ENCODE measurements at places on chromosomes 16 and 17. TPM values are rescaled to one million over a fixed set of nuclear protein-coding genes. Genes with fewer than 3 reads are reported as not detected.

- no peaks in the 10 kb centered on the region for H3K4me1 ChIP-seq
- no peak overlapping the region for H3K27ac ChIP-seq
- peaks cover 40% of the 10 kb centered on the region for H3K36me3 ChIP-seq
These were observed 19.1 kb downstream of the ANKS3 start for GRCh38 chr16:4714996-4715395.

DNA sequence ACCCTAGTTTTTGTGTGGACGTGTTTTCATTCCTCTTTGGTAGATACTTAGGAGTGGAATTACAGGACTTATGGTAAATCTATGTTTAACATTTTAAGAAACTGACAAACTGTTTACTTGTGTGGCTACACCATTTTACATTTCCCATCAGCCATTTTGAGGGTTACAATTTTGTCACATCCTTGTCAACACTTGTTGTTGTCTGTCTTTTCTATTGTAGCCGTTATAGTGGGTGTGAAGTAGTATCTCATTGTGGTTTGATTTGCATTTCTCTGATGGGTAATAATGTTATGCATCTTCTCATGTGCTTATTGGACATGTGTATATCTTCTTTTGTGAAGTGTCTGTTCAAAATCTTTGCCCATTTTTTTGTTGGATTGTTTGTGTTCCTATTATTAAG is 4.5 kb downstream of the FTO start:
- no peak overlapping the region for H3K4me3 ChIP-seq
- no peak overlapping the region for H3K27ac ChIP-seq
- peaks cover 4% of the 10 kb centered on the region for H3K4me1 ChIP-seq
- H3K36me3 ChIP-seq, result no peaks in the 10 kb centered on the region

DNA sequence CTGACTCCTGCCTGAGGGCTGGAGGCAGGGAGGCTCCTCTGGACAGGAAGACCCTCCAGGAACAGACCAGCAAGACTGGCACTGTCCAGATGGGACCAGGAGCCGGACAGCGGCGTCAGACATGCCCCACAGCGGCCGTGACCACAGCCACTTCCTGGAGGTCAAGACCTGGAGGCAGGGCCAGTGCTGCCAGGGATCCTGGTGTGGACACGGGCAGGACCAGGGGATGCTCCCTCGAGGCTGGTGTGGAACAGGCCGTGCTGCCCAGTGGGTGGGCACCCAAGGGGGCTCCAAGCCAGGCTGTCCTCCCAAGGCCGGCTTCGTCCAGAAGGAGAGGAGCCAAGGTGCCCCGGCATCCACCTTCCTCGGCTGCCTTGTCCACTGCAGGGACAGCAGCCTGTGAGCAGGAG is 4.5 kb upstream of the CCDC57 start:
- no peaks in the 10 kb centered on the region for H3K27me3 ChIP-seq
- H3K4me3 ChIP-seq, result no peak overlapping the region
- DNase-seq, result no peak
- H3K4me1 ChIP-seq, result peaks cover 4% of the 10 kb centered on the region

DNA sequence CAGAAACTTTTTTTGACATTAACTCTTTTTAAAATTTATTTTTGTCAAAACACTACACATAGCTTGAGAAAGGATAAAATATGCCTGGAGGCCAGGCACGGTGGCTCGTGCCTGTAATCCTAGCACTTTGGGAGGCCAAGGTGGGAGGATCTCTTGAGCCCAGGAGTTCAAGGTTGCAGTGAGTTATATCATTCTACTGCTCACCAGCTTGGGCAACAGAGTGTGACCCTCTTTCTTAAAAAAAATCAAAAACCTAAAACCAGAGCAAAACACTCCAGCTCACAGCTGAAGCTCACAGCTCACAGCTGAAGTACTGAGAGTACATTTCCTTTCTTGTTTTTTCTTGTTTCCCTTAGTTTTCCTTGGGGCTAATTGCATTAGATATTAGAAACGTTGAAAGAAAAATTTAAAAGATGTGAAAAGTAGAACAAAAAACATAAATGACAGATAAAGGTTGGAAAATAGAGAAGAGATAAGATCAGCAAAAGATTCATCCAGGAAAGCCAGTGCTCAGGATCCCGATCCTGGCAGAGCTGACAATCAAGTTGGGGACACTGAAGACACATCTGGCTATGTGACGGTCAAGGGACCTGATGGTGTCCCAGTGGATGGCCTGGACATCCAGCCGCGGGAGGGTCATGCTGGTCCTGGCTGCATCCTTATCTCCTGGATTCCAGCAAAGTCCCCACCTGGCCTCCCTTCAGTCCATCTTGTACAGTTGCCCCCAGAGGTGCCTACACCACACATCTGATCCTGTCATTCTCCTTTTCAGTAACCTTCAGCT is 9.8 kb downstream of the CHST6 start:
- no peak overlapping the region for H3K27ac ChIP-seq
- no peak for DNase-seq
- H3K4me3 ChIP-seq, result no peak overlapping the region
- H3K27me3 ChIP-seq, result no peaks in the 10 kb centered on the region
- H3K4me1 ChIP-seq, result no peaks in the 10 kb centered on the region

- no peak for DNase-seq
- H3K4me3 ChIP-seq, result no peak overlapping the region
- H3K36me3 ChIP-seq, result no peaks in the 10 kb centered on the region
- H3K27ac ChIP-seq, result no peak overlapping the region
These were observed 103.9 kb upstream of the SEC14L1 start for GRCh38 chr17:77036841-77037381.

DNA sequence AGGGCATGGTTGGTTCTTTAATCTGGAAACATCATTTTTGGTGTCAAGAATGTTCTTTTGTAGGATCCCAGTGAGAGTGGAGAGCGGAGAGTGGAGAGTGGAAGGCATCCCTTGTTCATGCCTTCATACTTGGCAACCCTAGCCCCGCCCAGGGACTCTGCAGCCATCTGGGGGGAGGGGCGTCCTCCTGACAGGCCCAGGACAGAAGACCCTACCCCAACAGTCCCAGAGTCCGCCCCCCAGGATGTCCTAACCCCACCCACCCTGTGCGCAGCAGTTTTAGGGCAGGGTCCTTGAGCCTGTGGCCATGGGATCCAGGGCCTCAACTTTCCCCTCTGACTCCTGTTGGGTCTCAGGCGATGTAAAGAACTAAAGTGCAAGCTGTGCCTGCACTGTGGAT is 4.5 kb downstream of the SLC26A11 start:
- no peaks in the 10 kb centered on the region for H3K36me3 ChIP-seq
- DNase-seq, result no peak
- no peak overlapping the region for H3K4me3 ChIP-seq
- H3K27ac ChIP-seq, result no peak overlapping the region
- no peaks in the 10 kb centered on the region for H3K27me3 ChIP-seq
- peaks cover 7% of the 10 kb centered on the region for H3K4me1 ChIP-seq

GRCh38 chr17:49239963-49240362 is 9.4 kb upstream of the PHOSPHO1 start:
- H3K4me1 ChIP-seq, result no peaks in the 10 kb centered on the region
- DNase-seq, result no peak
- H3K27ac ChIP-seq, result no peak overlapping the region
- H3K27me3 ChIP-seq, result no peaks in the 10 kb centered on the region

TBC1D26 gene
- total RNA-seq, result not detected

GRCh38 chr16:19502395-19503131 is 19.3 kb downstream of the GDE1 start:
- no peaks in the 10 kb centered on the region for H3K4me1 ChIP-seq
- no peak overlapping the region for H3K4me3 ChIP-seq
- DNase-seq, result peak; percentile 85
- H3K27me3 ChIP-seq, result no peaks in the 10 kb centered on the region
- H3K27ac ChIP-seq, result no peak overlapping the region

GRCh38 chr17:14448818-14449217 is 147.9 kb downstream of the HS3ST3B1 start:
- no peaks in the 10 kb centered on the region for H3K4me1 ChIP-seq
- no peak overlapping the region for H3K27ac ChIP-seq
- no peaks in the 10 kb centered on the region for H3K27me3 ChIP-seq
- no peak overlapping the region for H3K4me3 ChIP-seq

DNA sequence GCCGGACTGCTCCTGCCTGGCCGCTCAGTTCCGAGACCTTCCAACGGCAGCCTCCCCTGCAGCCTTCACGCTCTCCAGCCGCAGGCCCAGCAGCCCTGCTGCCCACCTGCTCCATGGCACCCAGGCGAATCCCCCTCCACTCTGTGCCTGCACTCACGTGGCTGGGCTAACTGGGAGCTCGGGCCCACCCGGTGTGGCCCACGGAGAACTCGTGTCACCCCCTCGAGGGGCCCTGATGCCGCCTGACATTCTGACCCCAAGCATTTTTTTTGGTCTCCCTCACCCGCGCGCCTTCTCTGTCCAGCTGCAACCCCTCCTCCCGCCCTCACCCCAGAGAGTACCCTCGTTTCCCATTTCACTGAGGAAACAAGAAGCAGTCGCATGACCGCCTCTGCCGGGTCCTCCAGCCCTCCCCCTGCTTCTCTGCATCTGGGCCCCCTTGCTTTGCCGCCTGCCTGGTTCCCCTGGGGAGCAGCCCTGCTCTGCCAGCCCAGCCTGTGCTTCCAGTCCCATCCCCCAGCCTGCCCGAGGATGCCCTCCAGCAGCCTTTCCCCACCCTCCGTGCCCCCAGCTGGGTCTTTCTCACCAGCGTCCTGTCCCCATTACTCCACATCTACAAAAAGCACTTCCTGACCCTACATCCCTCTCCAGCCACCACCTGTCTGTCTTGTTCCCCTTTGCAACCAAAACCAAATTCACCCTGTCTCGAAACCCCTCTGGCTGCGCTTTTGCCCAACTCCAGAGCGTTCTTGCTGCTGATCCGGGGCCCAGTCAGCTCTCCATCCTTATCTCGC is 146.4 kb upstream of the CHMP6 start:
- no peaks in the 10 kb centered on the region for H3K4me1 ChIP-seq
- H3K4me3 ChIP-seq, result no peak overlapping the region
- no peak for DNase-seq
- no peak overlapping the region for H3K27ac ChIP-seq
- no peaks in the 10 kb centered on the region for H3K27me3 ChIP-seq
- peaks cover 3% of the 10 kb centered on the region for H3K36me3 ChIP-seq

ELMO3 gene
- 3.8 TPM for total RNA-seq

CHST5 gene
- not detected for total RNA-seq

GRCh38 chr17:75344666-75345065 is 55.4 kb upstream of the SLC25A19 start:
- H3K4me3 ChIP-seq, result no peak overlapping the region
- no peak for DNase-seq
- H3K36me3 ChIP-seq, result no peaks in the 10 kb centered on the region
- no peak overlapping the region for H3K27ac ChIP-seq
- no peaks in the 10 kb centered on the region for H3K27me3 ChIP-seq
